Activated naive CD4-positive, alpha-beta T cell treated with anti-CD3 and anti-CD28 coated beads, Interleukin-2, amount 50 U/mL, for 72 hours (primary cell): ENCODE measurements at places on chromosomes 2 and 18. TPM values are rescaled to one million over a fixed set of nuclear protein-coding genes. Genes with fewer than 3 reads are reported as not detected.

Gene RGPD3
- not detected for total RNA-seq

Gene TUBB8B
- total RNA-seq, result not detected

Gene CBLN2
- total RNA-seq, result not detected

Gene UGT1A8
- total RNA-seq, result not detected

Gene NTSR2
- total RNA-seq, result not detected

Gene NAT8
- total RNA-seq, result not detected

Gene RAD51AP2
- total RNA-seq, result not detected

Gene CXCR1
- total RNA-seq, result not detected

DNA sequence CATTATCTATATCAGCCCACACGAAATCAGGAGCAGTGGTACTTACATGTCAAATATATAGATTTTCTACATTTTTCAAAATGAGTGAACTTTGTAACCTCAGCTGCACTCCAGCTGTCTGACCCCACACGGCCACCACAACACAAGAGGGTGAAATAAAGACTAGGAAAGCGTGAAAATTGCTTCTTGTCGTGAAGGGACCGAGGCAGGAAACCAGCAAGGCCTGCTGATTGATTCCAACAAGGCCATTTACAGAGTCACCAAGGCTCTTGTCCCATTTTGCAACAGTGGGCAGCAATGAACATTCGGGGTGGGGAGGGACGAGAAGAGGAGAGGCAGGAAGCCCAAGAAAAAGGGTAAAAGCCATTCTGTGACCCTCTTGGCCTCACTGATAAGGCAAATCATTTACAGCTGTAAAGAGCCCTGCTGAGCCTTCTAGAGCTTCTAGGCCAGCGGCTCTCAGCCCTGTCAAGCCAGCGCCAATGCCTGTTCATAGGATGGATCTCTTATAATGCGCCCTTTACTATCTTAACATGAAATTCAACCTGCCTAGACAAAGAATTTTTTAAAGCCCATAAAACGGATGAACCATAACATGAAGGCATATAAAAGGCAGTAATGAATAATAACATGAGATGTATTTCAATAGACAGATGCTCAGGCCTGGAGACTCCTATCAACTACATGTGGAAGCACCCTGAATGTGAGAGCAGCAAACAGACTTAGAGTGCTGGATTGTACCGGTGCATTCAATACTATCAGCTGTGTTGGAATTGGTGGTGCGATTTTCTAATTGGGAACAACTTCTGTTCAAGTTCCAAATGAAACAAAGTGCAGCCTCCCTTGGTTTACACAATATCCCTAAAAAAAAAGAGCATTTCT is 269.0 kb downstream of the CDCA7 start:
- no peak for DNase-seq

DNA sequence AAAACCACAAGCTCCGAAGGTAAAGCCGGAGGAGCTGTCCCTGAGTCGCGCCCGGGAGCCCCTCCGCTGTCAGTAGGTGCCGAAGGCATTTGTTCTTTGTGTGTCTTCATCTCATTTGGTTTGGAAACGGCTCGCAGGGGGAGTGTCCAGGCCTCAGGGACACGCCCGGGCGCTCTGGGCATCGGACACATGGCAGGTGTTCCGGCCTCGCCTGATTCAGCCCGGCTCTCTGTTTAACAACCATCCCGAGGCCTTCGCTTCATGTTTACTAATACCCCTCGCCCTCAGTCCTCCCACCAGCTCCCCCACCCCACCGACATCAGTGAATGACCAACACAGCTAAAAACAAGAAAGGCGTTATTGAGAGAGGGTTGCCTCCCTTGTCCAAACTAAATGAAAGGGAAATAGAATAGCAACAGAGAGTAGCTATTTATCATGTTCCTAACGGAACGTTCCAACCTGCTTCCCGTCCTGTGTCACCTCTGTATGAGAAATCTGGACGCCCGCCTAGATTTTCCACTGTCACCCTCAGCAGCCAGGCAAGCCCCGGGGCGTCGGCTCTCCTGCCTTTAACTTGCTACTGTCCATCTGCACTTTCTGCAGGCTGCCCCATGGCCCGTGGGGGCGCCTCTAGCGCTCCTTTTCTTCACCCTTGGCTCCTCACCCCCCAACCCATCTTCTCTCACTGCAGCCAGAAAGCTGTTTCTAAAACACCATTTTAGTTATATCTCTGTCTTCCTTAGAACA is 73.9 kb downstream of the MYCN start:
- no peak for DNase-seq

DNA sequence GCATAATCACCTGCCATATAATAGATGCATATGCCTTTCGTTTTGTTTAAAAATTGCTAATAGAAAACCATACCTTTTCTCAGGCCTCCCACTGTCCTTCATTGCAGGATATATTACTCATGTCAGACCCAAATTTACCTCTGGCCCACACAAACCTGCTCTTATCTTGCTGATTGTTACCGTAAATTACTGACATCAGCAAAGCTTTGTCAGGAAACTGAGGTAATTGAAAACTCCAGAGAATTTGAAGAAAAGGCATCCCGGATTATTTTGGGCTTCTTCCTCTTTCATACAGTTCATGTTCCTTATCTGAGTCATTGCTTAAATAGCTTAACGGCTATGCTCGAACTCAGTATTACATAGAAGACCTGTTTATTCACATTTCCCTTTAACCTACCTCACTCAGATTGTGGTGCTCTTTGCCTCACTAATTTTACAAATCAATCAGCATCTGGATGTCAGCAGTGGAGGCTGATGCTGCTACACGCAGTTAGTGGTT is 145.7 kb downstream of the ZEB2 start:
- no peak for DNase-seq

DNA sequence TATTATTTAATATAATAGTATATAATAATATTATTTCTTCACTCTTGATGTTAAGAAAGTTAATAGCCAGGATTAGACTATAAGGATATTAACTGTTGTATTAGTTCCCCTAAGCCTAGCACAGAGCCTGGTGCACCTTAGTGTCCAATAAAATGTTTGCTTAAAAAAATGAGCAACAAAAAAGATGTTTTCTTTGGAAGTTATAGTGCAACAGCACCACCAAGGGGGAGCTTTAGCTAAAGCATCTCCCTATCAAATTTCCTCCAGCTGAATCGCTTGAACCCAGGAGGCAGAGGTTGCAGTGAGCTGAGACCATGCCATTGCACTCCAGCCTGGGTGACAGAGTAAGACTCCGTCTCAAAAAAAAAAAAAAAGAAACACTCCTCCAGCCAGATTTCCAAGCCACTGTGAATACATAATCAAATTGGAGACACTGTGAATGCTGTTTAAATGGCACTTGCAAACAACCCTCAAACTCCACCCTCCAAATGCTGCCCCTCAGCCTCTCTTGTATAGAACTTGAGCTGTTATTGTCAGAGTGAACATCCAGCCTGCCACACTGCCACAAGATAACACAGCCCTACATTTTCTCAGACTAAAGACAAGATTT is 221.9 kb downstream of the DYM start:
- DNase-seq, result no peak

- no peak for DNase-seq
Measured at GRCh38 chr2:169732583-169733358, 861 bp upstream of the KLHL23 start.

GRCh38 chr18:52334307-52334706 is 5.7 kb upstream of the DCC start:
- DNase-seq, result no peak

DNA sequence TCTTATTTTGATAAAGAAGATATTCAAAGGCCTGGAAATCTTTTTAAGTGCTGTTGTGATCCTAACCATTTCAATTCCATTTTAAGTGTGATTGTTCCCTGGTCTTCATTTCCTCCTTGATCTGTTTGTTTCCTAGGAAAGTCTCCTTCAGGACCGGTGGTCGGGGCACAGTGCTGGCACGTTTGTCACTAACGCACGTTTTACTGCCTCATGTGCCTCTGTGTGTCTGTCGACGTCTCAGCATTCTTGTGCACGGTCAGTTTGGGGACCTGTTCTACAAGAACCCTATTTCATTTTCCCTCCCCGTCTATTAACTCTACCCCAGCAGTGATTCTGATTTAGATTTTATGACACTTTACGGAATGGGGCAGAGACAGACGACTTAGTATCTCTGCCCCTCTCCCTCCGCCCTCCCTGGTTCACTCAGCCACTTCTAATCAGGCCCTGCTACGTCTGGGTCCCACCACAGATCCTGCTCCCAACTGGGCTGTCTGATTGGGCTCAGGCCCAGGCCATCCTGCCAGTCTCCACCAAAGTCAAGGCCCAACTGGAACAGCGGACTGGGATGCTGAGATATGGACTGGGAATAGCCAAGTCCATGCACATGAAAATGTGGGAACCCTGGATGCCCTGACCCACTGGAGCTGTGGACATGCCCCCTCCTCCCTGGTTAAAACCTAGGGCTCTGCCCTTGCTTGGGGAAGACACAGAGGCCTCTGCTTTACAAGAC is 95.6 kb downstream of the TWIST2 start:
- no peak for DNase-seq

DNA sequence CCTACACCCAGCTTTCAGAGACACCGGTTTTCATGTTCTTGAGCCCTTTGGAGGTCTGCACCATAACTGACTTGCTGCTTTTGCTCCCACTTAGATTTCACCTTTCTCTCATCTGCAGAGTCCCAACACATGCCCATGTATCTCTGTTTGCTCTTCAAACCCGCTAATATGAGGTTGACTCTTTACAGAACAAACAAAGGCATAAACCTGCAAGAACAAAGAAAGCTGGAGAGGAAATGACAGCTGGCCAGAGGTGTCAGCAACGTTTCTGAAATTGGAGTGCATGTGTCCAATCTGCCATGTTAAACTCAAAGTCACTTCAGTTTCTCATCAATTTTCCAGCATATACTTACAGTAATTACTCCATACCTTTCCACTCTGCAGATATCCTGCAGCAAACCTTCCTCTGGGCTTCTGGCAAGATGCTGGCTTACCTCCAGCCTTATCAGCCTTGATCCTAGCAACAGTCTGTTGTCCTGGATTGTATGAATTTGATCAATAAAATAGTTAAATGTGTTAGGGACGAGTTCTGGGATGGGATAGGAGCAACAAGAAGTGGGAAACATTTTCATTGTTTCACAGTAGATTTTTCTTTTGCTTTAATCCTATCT is 157.4 kb downstream of the FHOD3 start:
- no peak for DNase-seq

- DNase-seq, result no peak
Measured at GRCh38 chr18:45541421-45541820, 73.9 kb upstream of the SLC14A2 start.

DNA sequence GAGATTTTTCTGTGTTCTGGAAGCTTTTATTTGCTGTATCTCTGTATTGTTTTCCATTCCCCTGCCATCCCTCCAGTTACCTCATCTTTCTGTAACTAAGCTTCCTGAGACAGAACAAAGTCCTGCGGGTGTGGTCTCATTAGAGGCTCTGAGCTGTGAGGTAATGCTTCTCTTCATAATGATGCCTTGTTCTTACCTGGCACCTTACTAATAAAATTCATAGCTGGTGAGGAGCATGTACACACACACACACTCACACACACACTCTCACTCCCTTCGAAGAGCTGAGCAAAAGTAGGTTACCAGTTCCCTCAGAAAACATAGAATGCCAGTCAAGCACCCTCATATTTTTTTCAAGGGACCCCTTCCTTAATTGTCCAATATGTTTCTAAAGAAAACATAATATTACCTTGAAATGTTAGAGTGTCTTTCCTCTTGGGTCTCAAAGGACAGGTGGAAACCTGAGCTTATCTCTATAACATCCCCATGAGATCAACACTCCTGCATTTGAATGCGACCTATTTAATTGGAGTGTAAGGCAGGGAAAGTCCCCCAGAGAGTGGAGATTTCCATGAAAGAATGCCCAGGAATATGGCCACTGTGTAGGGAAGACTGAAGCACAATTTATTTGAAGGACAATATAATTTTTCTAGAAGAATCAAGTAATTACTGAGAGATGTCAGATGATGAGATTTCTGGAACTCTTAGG is 161.6 kb upstream of the NCK2 start:
- no peak for DNase-seq

DNA sequence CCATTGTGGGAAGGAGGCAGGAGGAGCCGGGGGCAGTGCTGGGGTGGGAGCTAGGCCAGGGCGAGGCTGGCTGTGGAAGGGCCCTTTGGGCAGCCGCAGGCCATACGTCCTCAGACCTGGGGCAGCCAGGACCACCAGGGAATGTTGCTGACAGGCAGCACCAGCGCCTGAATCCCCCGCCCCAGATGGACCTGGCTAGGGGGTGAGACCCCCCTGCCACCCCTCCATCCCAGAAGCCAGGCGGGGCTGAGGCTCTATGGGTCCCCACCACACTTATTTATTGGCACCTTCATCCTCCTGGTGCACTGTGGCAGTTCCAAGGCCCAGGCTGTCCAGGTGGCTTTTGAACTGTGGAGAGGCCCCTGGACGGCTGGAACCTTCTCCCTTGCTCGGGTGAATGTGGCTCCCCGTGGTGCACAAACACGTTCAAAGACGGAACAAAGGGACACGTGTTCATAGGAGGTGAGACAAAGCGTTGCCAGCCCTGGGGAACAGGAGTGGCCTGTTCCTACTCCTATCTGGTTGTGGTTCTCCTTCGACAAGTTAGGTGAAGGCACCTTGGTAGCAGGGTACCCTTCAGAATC is 35.1 kb downstream of the RAMP1 start:
- DNase-seq, result peak; percentile 44

GRCh38 chr2:127844973-127845372 is 13.0 kb downstream of the POLR2D start:
- no peak for DNase-seq

DNA sequence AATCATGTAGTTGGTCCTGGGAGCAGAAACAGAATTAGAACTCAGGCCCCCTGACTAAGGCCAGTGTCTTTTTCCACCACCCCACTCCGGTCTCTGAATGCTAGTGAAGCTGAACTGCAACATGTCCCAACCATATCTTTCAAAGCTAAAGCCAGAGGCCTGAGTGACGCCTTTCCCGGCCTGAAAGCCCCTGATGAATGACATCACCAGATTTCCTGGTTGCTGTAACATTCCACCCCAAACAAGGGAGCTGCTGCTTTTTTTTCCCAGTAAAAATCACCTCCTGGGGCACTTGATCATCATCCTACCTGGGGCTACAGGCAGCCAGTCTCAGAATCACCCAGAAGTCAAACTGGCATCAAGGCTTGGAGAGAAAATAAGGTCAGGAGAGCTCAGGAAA is 162.7 kb downstream of the ARL4C start:
- no peak for DNase-seq
